ENCODE measurements at places on chromosomes 7 and 10.

GRCh38 chr7:158732494-158733219 lies 28.1 kb upstream of the NCAPG2 start:
- DNase-seq: no peak

DNA sequence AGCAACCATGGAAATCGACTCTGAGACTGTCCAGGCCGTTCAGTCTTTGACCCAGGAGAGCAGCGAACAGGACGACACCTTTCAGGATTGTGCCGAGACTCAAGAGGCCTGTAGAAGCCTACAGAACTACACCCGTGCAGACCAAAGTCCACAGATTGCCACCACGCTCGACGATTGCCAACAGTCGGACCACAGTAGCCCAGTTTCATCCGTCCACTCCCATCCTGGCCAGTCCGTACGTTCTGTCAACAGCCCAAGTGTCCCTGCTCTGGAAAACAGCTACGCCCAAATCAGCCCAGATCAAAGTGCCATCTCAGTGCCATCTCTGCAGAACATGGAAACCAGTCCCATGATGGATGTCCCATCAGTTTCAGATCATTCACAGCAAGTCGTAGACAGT lies 82.0 kb upstream of the SAMD8 start:
- no peak for DNase-seq

DNA sequence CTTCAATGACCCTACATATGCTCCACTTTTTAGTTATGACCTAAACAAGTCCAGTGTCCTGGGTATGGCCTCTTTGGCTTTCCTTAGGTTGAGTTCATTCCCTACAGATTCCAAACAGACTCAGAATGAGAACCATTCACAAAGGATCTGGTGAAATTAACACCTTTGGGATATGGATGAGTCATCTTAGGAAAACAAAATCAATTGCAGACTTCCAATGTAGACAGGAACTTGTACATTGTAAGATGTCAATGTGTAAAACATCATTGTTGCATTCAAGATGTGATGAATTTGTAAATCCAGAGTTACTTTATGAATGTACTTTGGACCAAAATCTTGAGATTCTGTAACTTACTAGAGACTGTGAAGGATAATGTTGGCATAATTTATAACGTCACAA lies 43.4 kb upstream of the HECTD2 start:
- no peak for DNase-seq

DNA sequence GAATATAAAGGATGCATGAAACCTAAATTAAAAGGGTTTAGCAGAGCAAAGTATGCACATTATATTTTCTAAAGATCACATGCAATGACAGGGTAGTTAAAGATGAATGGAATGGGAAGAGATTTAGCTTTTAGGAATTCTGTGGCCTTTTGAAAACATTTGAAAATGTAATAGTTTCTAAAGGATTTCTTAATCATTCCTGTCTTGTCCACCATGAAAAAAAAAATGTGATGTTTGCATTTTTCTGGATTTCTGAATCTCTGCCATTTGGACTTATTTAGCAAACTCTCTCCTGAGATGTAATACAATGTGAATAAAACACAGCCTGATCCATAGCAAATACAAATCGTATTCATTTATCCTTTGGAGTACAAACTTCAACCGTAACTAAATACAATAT lies 126.6 kb upstream of the RAB11FIP2 start:
- DNase-seq: no peak

GRCh38 chr7:107816011-107816566 lies 13.1 kb upstream of the SLC26A3 start:
- no peak for DNase-seq

- no peak for DNase-seq
These were observed 76.6 kb downstream of the NRBF2 start for GRCh38 chr10:63209705-63210104.

DNA sequence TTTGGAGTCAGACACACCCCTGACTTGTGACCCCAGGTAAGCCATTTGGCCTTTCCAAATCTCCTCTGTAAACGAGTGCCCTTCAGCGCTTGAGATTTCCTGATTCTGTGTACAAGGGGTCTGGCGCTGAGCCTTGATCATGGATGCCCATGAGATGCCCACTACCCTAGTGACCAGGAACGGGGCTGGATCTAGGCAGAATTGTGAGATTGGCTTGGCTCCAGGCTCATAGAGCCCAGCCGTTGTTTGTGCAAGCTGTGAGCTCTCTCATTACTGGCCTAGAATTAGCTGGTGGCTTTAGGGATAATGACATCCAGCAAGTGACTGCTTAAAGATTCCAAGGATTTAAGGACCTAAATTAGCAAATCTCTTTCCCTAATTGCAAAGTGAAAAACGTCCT lies 84.9 kb downstream of the CAMK1D start:
- DNase-seq: no peak
